ENCODE measurements at places on chromosomes 7 and 10.

GRCh38 chr10:131685576-131685975 lies 215.2 kb upstream of the PPP2R2D start:
- no peak for DNase-seq

- no peak for DNase-seq
Measured at GRCh38 chr7:150586785-150587152, 19.6 kb downstream of the GIMAP4 start.

DNA sequence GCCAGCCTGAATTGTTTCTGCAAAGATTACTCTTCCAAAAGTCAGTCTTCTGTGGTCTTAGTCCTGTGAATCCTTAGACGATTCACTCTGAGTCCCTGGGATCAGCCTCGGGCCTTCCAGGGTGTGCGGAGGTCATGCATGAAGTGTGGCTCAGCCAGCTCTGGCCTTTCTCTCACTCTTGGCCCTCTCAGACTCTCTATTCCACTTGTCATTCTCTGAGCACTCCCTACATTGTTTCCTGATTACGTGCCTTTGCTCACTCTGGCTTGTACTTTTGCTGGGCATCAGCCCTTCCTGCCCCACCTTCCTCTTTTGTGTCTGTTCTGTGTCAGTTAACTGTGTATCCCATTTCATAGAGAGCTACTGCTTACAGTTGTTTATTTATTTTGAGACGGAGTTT lies 36.0 kb downstream of the CCNY start:
- DNase-seq, result no peak

- no peak for DNase-seq
Measured at GRCh38 chr7:90669492-90669891, 73.4 kb downstream of the CDK14 start.

DNA sequence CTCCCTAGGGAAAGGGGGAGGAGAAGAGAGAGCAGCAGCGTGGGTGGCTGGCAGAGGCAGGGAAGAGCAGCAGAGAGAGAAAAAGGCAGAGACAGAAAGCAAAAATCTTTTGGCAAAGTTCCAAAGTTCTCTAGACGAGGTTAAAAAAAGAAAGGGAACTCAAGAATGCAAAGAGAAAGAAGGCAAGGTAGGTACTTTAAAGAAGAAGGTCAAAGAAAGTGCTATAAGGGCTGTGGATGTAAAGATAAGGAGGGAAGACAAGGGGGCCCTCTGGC lies 20.2 kb upstream of the OPTN start:
- no peak for DNase-seq

Data from CD4-positive, alpha-beta T cell treated with Interleukin-2 at 100 ng/mL for 4 hours (primary cell).